ENCODE measurements at places on chromosomes 3 and 15.

GRCh38 chr15:97978401-97979139, 18.1 kb downstream of the ARRDC4 start:
- DNase-seq = no peak

- no peak for DNase-seq
These were observed 32.8 kb downstream of the THSD4 start for GRCh38 chr15:71148048-71148447.

DNA sequence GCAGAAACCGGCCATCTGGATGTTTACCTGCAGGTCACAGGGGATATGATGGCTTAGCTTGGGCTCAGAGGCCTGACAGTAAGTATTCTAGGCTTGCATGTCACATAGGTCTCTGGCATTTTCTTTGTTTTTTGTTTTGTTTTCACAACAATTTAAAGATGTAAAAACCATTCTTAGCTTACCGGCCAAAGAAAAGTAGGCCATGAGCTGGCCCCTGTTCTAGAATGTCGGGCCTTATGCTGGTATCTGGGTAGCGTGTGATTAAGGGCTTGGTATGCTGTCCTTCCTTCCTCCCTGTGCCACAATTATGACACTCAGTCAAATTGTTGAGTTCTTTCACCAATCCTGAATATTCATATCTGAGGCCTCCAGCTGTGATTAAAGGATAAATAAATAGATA, 40.2 kb downstream of the C3orf85 start:
- no peak for DNase-seq

DNA sequence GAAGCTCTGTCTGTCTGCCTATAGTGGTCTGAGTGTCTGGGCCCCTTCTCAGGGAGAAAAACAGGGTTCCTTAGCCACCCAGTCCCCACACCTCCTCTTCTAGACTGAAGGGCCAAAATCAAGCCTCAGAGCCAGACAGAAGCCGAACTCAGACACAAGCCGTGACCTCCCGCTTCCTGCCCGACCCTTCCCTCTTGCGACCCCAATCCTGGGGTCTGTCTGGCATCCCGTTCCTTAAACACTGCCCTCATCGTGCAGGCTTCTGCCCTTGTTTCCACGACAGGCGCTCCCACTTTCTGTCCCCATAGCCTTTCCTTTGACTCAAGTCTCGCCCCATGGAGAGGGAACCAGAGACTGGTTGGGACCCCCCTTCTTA, 32.3 kb downstream of the EPHB3 start:
- no peak for DNase-seq

DNA sequence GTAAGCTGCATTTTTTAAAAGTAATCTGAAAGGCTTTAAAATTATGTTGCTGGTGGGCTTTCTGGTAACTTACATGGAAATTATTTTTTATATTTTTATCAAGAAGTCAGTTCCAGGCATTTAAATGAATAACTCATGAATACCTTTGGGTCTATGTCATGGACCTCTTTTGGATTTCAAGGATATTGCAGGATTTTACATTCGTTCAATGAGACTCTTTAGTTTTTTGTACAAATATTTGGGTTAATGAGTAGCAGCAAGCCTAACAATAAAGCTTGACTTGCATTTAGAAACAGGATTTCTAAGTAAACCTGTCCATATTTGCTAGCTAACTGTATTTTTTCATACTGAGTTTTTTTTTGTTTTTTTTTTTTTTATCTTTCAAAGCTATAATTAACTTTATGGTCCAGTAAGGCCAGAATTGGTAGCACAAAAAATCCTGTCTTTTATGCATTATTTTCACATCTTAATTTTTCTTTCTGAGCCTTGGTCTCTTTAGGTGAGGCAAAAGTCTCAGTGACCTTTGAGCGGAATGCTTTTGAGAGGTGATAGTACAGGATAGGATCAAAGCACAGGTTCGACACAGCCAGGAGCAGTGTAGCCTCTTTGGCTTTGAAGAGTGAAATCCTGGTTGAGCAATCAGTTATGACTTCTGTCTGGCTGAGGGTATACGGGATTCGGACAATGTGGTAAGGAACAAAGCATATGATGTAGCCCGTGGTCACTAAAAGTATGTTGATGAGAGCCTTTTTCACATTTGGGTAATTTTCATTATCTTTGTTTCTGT, 4.8 kb downstream of the GPR171 start:
- no peak for DNase-seq

DNA sequence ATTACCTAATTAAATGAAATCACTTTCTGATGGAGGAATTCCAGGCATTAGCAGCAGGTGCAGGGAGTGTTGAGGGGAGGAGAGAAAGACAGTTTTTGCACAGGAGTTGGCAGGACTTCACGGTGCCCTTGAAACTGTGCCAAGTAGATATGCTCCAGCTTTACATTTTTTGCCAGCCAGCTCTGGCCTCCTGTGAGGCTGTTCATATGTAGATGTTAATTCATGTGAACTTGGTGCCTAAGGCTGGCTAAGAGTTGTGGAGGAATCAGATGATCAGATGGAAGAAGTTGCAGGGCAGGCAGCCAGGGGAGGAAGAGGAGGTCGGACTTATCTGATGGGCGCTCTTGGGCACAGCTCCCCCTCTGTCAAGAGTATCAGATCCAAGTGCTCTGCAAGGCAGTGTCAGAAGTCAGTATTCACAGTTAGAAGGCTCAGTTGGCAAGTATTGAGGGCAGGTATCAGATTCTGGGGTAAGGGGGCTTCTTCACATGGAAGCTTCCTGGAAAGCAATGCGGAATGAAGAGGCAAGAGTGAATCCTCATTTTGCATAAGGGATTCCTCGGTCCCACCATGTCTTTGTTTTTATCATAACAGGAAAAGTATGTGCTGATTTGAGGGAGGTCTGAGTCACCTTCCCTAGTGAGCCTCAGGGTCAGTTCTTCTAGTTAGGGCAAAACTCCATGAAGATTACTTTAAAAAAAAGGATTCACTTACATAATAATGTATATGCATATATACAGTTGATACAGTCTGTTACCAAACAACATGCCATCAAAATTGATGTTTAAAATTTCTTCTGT, 172.6 kb upstream of the UMPS start:
- DNase-seq = no peak

DNA sequence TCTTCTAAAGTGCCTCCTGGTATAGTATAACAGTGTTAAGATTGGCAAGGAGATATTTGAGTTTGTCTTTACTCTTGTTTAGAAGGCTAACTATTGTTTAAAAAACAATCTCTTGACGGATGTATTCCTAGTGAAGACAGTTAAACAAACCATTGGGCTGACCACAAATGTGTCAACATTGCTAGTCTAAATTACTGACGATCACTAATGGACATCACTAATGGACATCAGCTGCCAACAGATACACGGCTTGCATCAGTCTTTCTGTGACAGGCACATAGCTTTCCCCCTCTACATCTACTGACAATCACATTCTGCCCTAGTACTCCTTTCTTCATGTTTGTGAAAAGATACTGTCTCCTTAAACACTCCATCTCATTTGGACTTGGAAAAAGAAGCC, 57.1 kb upstream of the ETV5 start:
- DNase-seq = no peak

- no peak for DNase-seq
These were observed 52.9 kb downstream of the ARHGAP31 start for GRCh38 chr3:119347036-119347435.

GRCh38 chr3:42159706-42160472, 68.7 kb downstream of the TRAK1 start:
- DNase-seq = no peak

DNA sequence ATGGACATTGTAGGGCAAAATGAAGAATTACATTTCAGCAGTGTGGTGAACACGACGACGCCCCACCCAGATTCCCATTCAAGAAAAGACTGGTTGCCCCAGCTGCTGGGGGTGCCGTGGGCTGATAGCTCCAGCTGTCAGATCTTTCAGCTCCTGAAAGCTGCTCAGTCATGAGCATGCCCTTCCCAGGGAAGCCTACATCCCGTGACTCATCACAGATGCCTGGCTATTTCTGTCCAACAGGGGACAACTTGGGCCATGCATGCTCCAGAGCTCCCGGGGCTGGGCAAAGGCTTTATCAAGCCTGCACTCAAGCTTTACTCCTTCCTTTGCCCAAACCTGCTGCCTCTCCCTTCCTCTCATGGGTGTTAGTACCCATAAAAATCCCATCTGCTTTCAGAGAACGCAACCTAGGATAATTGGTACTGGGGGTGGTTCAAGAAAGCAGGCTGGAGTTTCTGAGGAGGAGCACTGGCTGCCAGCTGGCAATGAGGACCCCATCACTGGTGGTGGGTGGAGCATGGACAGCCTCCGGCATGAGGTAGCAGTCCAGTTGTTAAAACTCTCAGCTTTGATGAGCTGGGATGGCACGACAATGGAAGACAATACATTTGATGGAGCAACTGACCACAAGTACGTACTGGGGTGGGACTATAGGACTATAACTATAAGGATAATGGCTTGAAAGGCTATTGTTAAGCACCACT, 16.4 kb upstream of the ST8SIA2 start:
- no peak for DNase-seq

- DNase-seq = no peak
These were observed 26.8 kb downstream of the CCDC14 start for GRCh38 chr3:123934250-123934649.

DNA sequence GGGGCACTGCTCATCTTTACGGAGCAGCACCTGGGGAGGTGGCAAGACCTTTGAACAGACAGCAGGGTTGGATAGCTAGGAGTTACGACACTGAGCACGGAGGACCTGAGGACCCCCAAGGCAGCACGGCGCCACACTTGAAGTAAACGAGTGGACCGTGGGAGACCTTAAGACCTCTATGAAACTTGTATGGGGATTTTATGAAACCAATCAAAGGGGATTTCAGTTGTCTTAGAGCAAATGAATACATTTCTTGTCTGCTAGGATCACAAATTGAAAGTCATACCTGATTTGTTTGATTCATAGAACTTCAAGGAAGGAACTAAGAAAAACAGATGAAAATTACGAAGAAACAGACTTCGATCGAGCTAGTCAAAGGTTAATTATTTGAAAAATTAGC, 281.2 kb downstream of the MECOM start:
- DNase-seq = no peak

- DNase-seq = no peak
These were observed 12.1 kb downstream of the FAM3D start for GRCh38 chr3:58654466-58654865.

DNA sequence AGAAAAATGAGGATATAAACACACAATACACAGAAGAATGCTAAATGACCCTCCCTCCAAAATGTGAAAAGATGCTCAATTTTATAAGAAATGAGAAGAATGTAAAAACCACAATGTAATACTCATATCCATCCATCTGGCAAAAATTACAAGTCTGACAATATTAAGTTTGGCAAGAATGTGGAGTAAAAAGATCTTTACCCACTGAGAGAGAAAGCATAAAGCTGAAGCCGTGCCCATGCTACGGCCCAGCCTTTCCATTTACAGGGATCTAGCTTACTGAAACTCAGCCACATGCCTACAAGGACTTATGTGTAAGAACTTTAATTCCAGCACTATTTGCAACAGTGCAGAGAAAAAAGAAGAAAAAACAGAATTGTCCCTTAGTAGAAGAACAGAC, 42.9 kb downstream of the ATP13A3 start:
- peak; percentile 11 for DNase-seq

- DNase-seq = peak; percentile 95
These were observed 42.1 kb downstream of the CORO2B start for GRCh38 chr15:68620721-68621527.

DNA sequence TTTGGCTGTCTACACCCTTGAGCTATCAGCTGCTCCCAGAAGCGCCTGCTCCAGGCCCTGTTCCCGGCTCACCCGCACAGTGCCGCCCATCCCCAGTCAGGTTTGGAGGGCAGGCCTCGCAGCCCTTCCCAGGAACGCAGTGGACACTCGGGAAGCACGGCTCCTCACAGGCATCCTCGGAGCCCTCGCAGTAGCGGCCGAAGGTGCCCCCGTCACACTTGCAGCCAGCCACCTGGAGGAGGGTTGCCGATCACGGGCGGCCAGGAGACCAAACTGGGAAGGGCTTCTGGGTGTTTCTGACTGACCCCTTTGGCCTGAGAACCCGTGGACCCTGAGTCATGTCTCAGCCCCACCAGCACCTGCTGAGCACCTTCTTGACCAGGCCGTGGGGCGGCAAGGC, 33.4 kb downstream of the MUC20 start:
- no peak for DNase-seq

DNA sequence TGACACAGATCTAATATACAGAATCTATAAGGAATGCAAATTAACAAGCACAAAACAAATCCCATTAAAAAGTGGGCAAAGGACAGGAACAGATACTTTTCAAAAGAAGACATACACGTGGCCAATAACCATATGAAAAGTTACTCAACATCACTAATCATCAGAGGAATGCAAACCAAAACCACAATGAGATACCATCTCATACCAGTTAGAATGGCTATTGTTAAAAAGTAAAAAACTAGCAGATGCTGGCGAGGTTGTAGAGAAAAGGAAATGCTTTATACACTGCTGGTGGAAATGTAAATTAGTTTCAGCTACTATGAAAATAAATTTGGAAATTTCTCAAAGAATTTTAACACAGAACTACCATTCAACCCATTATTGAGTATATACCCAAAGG, 50.7 kb downstream of the ADAMTS17 start:
- no peak for DNase-seq

DNA sequence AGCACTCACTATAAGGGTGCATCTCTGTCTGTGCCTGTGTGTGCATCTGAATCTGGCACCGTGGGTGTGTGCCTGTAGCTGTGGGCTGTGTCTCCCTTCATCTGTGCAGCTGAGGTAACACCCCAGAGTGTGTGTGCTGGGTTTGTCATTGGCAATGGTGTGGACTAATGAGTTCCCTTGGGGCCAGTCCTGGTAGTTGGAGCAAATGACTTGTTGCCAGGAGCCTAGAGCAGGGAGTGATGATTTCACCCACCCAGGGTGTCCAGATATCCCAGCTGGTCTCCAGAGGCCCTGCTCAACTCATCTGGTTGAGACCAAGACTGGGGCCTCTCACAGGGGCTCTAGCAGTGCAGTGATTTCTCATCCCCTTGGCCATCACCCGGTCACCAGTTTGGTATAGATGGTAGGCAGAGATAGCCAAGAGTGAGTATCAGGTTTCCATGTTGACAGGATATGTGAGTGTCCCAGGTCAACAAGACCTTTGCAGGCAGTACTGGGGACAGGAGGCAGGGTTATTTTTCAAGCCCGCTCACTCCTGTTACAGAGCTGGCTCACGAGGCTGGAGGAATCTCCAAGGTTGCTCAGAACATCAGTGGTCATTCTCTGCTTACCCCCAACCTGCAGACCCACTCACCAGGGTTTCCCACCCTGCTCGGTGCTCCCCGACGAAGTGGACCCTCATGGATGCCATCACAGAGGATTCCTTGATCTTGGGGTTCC, 4.1 kb upstream of the HDAC11 start:
- no peak for DNase-seq

GRCh38 chr15:25183581-25184251, 228.9 kb downstream of the SNRPN start:
- DNase-seq = no peak

DNA sequence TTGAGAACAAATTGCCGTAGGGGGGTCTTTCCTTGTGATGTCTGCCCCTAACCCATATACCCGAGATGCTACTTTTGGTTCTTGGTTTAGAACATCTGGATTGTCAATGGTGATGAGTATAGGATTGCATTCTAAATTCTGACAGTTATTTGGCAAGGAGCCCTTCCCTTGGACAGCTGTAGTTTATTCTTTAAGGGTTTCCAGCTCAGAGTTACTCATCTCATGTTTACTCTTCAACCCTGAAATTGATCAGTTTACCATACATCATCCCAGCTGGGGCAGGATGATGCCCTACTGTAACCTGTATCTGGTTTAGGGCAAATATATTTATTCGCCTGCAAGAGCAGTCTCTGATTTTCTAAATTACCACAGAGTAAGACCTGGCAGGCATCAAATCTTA, 85.7 kb upstream of the XCR1 start:
- no peak for DNase-seq
